Progenitor cell of endocrine pancreas (in vitro differentiated cells): ENCODE measurements at places on chromosomes 11 and 22.

GRCh38 chr22:37269936-37270678 lies 12.2 kb upstream of the CYTH4 start:
- DNase-seq: no peak

- DNase-seq: no peak
These were observed 525 bp downstream of the BIK start for GRCh38 chr22:43110927-43111623.

DNA sequence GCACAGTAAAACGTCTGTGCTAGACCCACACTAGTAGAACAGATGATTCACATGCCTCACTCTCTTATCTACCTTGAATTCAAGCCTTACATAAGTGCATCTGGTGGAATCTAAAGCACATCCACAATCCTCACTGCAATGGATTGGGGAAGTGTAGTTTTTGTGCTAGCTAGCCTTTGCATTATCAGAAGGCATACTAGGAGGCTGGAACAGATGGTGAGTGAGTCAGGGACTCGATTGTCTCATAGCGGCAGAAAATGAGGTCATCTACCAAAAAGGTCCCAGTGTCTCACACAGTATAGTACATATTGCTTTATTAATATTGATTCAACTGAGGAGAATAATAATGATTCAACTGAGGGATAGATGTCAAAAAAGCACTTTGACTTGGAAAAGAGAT lies 9.3 kb downstream of the MSANTD4 start:
- DNase-seq: no peak

DNA sequence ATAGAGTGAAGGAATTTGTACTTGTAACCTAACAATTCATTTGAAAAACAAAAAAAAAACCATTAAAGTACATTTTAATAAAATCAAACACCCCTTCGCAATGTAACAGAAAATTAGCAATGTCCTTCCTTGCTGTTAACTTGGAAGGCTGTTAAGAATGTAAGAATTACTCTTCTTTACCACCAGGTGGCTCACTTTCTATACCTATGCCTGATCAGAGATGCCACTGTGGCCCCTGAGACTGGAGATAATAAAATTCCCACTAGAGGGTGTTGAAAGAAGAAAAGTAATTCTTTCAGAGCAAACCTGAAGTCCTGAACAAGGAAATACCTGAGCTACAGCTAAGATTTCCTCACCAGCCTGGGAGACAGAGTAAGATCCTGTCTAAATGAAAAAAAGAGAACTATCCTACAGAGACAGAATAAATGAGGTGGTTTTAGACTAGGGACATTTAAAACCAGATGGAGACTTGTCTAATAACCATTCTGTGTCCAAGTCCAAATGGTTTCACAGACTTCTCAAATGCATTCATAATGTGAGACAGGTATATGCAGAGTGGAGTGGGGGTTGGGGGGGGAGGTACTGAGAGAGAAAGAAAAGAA lies 1089.3 kb downstream of the FAM181B start:
- DNase-seq: no peak

DNA sequence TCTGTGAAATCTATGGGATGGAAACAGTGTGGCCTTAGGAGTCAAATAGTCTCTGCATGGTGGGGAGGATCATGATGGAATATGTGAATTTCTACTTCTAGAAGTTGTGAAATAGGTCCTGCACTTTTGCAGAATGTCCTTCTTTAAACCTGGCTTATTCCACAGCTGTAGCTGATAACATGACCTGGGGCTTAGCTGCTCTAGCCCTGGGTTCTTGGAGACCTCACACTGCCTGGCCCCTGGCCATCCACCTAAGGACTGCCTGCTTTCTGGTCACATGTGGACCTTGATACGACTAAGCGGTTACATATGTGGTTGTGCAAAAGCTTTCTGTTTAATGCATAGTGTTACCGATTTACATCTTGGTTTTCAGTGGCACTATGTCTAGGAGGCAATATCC lies 88.2 kb downstream of the SWAP70 start:
- DNase-seq: no peak

DNA sequence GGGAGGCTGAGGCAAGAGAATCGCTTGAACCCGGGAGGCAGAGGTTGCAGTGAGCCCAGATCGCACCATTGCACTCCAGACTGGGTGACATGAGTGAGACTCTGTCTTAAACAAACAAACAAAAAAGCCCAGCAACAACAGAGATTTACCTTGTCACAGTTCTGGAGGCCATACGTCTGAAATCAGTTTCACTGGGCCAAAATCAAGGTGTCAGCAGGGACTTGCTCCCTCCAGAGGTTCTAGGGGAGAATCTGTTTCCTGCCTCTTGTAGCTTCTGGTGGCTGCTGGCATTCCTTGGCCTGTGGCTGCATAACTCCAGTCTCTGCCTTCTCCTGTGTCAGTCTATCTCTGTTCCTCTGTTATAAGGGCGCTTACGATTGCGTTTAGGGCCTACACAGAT lies 1.5 kb downstream of the DDX10 start:
- DNase-seq: no peak

DNA sequence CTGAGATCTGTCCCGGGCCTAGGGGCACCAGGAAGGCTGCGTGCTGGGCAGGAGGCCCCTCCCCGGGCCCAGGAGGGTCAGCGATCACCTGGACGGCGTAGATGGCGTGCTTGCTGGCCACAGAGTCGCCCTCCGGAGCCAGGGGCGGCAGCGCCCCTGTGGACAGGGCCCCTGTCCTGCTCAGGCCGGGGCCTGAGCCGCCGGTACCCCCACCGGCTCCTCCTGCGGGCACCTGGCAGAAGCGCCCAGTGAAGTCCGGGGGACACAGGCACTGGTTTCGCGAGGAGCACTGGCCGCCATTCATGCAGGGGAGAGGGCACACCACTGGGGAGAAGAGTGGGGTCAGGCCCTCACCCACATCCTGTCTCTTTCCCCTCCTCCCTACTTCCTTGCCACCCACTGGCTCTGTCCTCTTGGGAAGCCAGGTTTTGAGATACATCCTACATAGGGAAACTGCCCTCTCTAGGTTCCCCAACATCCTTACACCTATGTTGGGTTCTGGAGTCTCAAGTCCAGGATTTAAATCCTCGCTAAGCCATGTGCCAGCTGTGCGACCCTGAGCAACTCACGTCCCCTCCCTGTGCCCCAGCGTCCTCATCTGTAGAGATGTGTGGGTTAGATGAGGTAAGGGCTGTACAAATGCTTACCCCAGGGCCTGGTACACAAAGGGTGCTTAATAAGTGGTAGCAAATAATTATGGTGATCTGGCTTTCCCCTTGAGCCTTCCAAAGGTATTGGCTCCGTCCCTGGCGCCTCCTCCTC lies 3.9 kb downstream of the LTBP3 start:
- DNase-seq: no peak

GRCh38 chr11:118055966-118056365 lies 20.9 kb upstream of the TMPRSS4 start:
- DNase-seq: no peak

DNA sequence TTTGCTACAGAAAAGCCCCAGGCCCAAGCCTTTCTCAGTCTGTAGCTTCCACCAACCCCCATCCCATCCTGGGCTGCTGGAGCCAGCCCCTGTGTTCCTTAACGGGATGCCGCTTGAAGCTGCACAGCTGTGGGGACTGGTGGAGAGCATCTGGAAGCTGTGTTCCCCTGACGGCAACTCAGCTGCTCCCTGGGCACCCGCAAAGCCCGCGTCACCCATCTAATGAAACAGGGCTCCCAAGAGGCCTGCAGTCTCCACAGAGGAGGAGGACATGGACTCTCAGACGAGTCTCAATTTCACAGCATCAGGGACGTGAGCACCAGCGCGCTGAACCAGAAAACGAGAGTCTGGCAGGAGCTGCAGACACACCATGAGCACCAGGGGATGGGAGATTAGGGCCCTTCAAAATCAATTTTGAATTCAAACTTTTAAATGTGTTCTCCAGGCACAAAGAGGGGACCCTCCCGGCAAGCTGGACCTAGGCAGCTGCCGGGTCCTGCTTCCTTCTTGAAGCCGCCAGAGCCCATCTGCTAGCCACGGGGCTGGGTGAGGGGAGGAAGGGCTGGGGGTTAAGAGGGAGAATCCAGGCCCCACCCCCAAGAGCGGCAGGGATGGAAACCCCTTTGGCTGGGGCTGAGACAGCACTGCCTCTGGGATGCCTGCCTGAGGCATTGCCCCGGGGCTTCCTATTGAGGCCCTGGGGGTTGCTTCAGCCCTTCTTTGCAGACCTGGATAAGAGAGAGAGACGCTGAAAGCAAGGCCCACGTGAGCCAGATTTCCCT lies 21.0 kb downstream of the LMO1 start:
- DNase-seq: no peak

GRCh38 chr11:36193290-36193619 lies 96.0 kb downstream of the COMMD9 start:
- no peak for DNase-seq

GRCh38 chr11:105104292-105104691 lies 35.3 kb downstream of the CARD18 start:
- no peak for DNase-seq

- DNase-seq: no peak
These were observed 21.6 kb downstream of the C11orf86 start for GRCh38 chr11:66996609-66997273.

DNA sequence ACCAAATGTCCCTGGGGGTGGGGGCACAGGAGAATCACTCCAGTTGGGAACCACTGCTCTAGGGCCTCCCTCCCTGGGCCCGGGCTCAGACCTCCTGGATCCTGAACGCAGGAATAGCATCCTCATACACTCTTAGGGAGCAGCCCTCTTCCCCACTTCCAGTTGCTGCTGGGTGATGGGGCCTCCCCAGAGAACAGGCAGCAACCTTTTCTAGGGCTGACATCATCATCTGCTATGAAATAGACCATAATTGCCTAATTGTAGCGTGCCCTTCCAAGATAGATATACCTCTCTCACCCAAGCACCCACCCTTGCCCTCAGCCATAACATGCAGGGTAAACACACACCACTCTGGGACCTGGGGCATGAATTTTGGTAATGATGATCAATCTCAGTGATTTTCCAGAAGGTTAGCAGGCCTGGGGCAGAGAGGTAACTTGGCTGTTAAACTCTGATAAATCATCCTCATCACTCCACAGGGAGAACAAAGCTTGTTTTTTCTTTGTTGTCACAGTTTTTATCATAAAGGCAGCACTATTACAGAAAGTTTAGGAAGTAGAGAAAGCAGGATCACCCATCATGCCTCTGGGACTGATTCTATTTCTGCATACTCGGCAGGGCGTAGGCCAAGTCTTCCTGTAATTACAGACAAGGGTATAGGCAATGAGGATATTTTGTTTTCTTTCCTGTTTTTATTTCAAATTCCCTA lies 88.3 kb upstream of the PRDM11 start:
- DNase-seq: no peak

- no peak for DNase-seq
These were observed 65.3 kb downstream of the ST3GAL4 start for GRCh38 chr11:126420698-126421256.

DNA sequence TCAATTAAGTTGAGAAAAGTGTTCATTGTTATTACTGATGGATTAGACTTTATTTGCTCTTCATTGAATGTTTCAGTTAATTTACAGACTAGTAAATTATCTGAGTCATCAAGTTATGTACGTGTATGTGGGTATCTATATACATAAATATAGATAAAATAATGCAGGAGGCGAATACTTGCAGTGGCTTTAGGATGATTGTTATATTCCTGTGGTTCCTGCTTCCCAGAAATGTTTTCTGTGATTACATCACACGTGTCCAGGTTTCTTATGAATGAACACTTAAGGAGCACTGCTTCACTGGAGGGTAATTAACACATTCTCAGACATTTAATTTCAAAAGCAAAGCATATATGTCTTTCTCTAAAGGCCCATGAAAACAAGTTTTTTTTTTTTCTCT lies 28.4 kb downstream of the YAP1 start:
- no peak for DNase-seq

DNA sequence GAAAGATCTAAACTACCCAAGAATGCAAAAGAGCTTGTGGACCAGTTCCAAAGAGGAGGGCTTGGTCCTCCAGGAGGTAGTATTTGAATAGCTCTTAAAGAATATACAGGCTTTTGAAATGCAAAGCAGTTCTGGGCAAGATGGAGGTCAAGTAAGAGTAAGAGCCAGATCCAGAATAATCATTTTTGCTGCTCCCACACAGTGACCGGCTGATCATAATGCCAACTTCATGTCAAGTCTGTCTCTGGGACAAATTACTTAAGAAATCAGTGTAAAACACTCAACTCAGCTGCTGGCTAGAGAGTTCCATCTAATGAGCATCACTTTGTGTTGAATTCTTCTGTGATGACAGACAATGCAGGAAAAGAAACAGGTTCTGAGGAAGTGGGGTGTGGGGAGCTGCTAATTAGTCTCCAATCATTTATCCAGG lies 250.9 kb upstream of the NARS2 start:
- no peak for DNase-seq

DNA sequence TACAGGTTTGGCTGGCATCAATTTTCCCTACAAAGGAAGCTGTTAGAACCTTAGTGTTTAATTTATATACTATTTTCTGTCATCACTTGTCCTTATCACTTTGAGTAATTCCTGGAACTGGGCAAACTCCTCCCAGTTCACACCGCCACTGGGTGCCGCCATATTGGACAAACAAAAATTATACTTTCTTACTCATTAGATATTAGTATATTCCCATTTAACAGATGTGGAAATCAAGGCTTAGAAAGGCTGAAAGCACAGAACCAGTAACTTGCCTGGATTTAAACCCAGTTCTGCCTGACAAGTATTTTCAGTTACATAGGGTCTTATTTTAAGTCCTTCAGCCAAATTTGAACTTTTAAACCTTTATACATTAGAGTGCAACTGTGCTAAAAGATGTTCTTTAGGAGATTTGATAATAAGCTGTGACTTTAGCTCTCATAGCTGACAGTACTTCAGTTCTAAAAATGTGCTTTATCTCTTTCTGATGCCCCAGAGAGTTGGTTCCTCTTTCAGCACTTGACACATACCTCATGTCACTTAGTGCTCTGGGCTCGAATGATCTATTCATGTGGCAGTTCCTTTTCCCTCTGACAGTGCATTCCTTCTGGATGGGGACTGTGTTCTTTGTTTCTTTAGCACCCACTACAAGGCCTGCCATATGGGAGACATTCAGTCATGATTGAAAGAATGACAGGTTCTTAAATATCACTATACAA lies 25.4 kb downstream of the COA4 start:
- DNase-seq: no peak

- no peak for DNase-seq
These were observed 52.3 kb downstream of the SIK3 start for GRCh38 chr11:117045956-117046355.

- DNase-seq: no peak
These were observed 3.6 kb downstream of the NEAT1 start for GRCh38 chr11:65425971-65426838.

DNA sequence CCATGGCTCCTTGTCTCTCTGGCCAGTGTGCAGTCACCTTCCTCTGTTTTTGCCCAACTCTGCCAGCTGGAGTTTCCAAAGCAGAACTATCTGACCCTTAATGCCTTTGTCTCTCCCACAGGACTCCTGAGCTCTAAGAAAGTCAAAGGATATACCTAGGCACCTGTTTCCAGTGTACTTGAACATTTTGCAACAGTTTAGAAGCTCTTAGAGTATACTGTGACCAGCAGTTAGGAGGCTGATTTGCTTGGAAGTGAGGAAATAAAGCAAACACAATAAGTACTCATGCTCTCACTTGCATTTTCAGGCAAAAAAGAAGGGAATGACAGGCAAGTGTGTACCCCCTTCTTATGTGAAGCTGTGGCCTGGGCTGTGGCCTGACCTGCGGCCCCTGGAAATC lies 204.3 kb upstream of the PLET1 start:
- no peak for DNase-seq

GRCh38 chr22:20247010-20247505 lies 21.1 kb downstream of the RTN4R start:
- DNase-seq: no peak

GRCh38 chr11:5880329-5880728 lies at the start of gene OR52E4:
Gene OR52E4, plus strand, starts transcription at chr11:5880629. Its CDS starts 3,664 bp downstream, at chr11:5884293.
- no peak for DNase-seq

- DNase-seq: no peak
These were observed 218.6 kb downstream of the KIRREL3 start for GRCh38 chr11:126781942-126782341.
